Astrocyte (in vitro differentiated cells and primary cell): ENCODE measurements at places on chromosomes 4 and X. TPM values are rescaled to one million over a fixed set of nuclear protein-coding genes. Genes with fewer than 3 reads are reported as not detected.

GRCh38 chr4:77358315-77358928, 201.4 kb downstream of the CCNG2 start:
- no peak overlapping the region for H3K4me3 ChIP-seq
- H3K27me3 ChIP-seq: peaks cover 12% of the 10 kb centered on the region
- no peaks in the 10 kb centered on the region for H3K4me1 ChIP-seq
- H3K36me3 ChIP-seq: no peaks in the 10 kb centered on the region
- no peak overlapping the region for H3K27ac ChIP-seq

GRCh38 chr4:7979652-7979968, 39.9 kb upstream of the AFAP1 start:
- H3K27me3 ChIP-seq: no peaks in the 10 kb centered on the region
- no peak overlapping the region for H3K27ac ChIP-seq
- no peaks in the 10 kb centered on the region for H3K36me3 ChIP-seq
- peaks cover 15% of the 10 kb centered on the region for H3K4me1 ChIP-seq

DNA sequence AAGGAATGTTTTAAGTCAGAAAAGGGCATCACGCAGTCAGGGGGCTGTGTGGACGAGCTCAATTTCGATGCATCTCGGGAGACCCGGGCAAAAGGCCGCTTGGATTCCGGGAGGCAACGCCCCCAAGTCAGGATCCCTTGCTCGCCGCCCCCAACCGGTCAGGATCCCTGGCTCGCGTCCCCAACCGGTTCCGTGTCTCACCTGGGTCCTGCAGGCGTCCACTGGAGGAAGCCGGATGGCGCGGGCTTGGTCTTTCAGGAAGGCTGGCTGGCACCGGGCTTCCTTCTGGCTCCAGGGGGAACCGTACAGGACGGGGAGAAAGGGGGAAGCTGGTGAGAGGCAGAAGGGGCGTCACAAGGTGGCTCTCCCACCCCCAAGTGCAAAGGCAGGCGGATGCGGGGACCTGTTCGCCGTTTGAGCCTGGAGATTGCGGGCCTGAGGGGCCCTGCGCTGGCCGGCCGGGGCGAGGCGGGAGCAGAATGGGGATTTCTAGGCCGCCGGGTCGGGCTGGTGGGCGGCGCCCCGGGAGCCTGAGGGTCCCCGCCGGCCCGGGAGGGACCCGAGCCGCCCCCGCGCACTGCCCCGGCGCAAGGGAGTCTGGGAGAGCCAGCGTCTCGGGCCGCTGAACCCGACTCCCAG, 84.7 kb downstream of the HPRT1 start:
- peaks cover 4% of the 10 kb centered on the region for H3K36me3 ChIP-seq
- H3K27ac ChIP-seq: no peak overlapping the region
- H3K27me3 ChIP-seq: no peaks in the 10 kb centered on the region
- DNase-seq: no peak
- H3K4me3 ChIP-seq: no peak overlapping the region

DNA sequence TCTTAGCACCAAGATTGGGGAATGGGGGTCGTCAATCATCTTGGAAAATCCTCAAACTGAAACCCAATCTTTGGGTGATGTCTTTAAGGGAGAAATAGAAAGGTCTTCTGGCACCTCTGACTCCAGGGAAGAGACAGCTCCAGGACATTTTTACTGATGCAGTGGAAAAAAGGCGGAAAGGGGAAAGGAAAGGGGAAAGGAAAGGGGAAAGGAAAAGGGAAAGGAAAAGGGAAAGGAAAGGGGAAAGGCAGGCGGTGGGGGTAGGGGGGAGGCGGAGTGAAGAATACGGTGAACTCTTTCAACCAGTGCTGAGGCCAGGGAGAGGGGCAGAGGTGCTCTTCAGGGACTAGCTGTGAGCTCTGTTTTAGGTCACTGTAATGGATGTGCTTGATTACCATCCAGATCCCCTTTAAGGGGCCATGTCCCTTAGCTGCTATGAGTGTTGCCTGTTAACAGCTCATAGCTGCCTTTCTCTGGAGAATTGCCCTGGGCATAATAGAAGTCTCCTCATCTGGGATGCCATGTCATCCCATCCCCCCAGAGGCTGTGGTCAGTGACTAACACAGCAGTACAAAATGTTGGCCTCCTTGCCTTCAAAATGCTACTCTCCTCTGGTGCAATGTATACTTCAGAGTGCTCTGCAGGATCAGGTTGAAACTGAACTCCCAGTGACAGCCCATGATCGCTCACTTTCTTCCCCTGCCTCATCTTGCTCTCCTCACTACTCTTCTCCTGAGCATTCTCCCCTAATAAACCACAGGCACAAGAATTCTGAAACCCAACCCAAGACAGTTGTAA, 92.4 kb upstream of the AP1S2 start:
- H3K4me1 ChIP-seq: peaks cover 7% of the 10 kb centered on the region
- H3K4me3 ChIP-seq: peak overlapping the region; percentile 28
- peak overlapping the region; percentile 19 for H3K27ac ChIP-seq
- DNase-seq: peak; percentile 77

GRCh38 chr4:73021634-73022033, 47.9 kb downstream of the COX18 start:
- no peak overlapping the region for H3K4me3 ChIP-seq
- no peak overlapping the region for H3K27ac ChIP-seq
- H3K36me3 ChIP-seq: no peaks in the 10 kb centered on the region
- DNase-seq: peak; percentile 33

GRCh38 chr4:7390906-7391636, 43.7 kb downstream of the PSAPL1 start:
- H3K4me3 ChIP-seq: no peak overlapping the region
- no peak overlapping the region for H3K27ac ChIP-seq
- no peaks in the 10 kb centered on the region for H3K36me3 ChIP-seq
- DNase-seq: no peak

DNA sequence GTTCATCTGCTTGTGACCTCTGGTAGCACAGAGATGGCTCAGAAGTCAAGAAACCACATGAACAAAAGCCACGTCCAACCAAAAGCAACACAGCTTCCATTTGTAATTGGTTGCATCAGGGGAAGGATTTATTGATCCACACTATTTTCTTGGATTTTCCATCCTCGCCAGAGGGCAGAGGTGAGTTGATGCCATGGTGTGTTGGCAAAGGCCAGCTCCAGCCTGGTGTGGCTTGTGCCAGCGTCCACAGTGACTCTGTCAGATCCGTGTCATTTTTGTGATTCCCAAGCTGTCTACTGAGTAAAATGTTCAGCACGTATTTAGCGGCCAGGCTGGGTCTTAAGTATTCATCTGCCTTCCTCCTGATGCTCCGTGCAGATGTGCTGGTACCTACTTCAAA, 30.0 kb upstream of the SMIM10L2A start:
- no peak overlapping the region for H3K27ac ChIP-seq
- H3K4me3 ChIP-seq: no peak overlapping the region
- no peaks in the 10 kb centered on the region for H3K4me1 ChIP-seq
- H3K36me3 ChIP-seq: no peaks in the 10 kb centered on the region
- no peak for DNase-seq

GRCh38 chr4:8504279-8505007, 63.9 kb downstream of the TRMT44 start:
- peaks cover 9% of the 10 kb centered on the region for H3K27me3 ChIP-seq
- no peak overlapping the region for H3K27ac ChIP-seq
- no peak overlapping the region for H3K4me3 ChIP-seq
- DNase-seq: no peak
- H3K36me3 ChIP-seq: no peaks in the 10 kb centered on the region
- H3K4me1 ChIP-seq: peaks cover 16% of the 10 kb centered on the region

DNA sequence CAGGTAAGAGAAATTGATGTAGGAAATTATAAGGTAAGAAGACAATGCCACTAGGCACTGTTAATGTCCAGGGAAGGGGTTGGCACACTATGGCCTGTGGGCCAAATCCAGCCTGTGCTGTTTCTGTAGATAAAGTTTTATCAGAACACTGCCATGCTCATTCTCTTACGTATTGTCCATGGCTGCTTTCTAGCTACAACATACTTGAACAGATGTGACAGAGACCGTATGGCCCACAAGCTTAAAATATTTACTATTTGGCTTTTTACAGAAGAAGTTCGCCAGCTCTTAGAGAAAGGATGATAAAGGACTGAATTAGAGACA, 168.0 kb downstream of the CDS1 start:
- no peak for DNase-seq
- no peak overlapping the region for H3K4me3 ChIP-seq
- H3K27me3 ChIP-seq: no peaks in the 10 kb centered on the region
- no peak overlapping the region for H3K27ac ChIP-seq
- H3K4me1 ChIP-seq: no peaks in the 10 kb centered on the region

DNA sequence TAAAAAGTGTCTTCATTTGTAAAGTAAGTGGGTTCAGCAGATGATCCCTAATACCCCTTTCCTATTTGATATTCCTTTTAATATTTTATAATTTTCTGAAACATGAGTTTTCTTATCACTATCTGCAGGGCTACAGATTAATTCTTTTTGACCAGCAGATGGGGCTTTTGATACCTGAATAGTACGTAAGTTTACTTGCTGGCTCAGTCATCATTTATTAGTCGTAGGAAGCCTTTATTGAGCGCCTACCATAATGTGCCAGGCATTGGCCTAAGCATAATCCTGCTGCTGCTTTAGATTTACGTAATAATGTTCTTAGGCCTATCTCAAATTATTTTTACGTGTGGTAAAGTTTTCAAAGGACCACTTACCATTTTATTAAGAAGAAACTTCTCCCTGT, 33.1 kb downstream of the OSTC start:
- peaks cover 6% of the 10 kb centered on the region for H3K36me3 ChIP-seq
- H3K27ac ChIP-seq: no peak overlapping the region
- peak; percentile 39 for DNase-seq
- H3K4me3 ChIP-seq: no peak overlapping the region
- H3K27me3 ChIP-seq: no peaks in the 10 kb centered on the region

GRCh38 chr4:146124023-146124680, 51.4 kb upstream of the LSM6 start:
- H3K4me3 ChIP-seq: no peak overlapping the region
- no peaks in the 10 kb centered on the region for H3K27me3 ChIP-seq

GRCh38 chr4:164251257-164251656, 502.7 kb upstream of the SMIM31 start:
- H3K4me1 ChIP-seq: no peaks in the 10 kb centered on the region
- DNase-seq: no peak
- H3K36me3 ChIP-seq: no peaks in the 10 kb centered on the region
- H3K4me3 ChIP-seq: no peak overlapping the region
- H3K27me3 ChIP-seq: no peaks in the 10 kb centered on the region
- H3K27ac ChIP-seq: no peak overlapping the region

GRCh38 chrX:9279234-9279544, 185.7 kb upstream of the TBL1X start:
- H3K36me3 ChIP-seq: no peaks in the 10 kb centered on the region
- H3K4me1 ChIP-seq: no peaks in the 10 kb centered on the region
- no peak overlapping the region for H3K4me3 ChIP-seq
- no peak for DNase-seq

Gene GK2
- total RNA-seq: not detected in 2 replicates
